ENCODE measurements at places on chromosomes 3 and 15.

- DNase-seq = no peak
Observed at GRCh38 chr3:46423588-46423987, 16.5 kb downstream of the CCRL2 start.

- DNase-seq = no peak
Observed at GRCh38 chr3:122103821-122104514, 48.8 kb downstream of the CD86 start.

DNA sequence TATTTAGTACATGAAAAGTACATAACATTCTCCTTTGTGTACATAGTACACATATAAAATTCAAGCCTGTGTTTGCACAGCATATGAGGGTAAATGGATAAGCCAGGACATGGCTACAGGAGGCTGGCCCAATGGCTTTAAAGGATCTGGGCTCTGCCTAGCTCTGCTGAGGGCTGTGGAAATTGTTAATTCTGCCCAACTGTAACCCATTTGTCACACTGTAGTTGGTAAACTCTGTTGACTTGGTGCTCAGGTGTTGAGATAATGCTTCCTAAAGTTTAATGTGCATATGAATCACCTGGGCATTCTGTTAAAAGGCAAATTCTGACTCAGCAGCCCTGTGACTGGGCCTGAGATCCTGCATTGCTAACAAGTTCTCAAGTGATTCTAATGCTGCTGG is 196.5 kb upstream of the ZPLD1 start:
- DNase-seq = no peak

DNA sequence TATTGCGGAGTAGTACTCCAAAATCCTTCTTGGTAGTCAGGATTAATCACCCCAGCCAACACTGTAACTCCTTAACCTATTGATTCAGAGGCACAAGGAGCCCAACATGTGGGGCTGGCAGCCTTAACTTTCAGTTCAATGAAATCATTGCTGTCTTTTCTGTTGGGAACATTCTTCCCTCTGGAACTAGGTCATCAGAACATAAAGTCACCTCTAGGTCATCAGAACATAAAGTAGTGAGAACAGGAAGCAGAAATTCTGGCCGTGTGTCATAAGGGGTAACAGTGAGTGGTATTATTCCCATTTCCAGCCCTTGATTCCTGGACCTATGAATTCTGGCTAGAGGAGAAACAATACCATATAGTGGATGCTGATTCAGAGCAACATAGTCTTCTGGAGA is 71.5 kb upstream of the TNIK start:
- DNase-seq = no peak

DNA sequence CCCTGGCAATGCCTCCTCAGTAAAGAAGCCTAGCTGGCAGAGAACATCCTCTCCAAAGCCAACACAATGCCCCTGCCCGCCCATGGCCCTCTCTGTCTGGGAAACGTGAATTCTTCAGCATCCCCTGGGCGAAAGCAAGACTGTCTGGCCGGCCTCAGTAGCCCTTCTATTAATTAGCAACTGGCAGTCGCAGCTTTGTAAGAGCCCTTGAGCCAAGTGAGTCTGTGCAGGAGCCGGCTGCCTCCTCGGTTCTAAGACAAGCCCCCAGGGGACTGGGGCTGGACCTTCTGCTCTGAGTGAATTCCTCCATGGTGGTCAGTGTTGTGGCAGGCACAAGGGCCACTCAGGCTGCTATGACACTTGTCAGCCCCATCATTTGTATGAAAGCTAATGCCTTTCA is 7.4 kb downstream of the HCN4 start:
- DNase-seq = peak; percentile 28

- DNase-seq = peak; percentile 48
Observed at GRCh38 chr3:13012221-13012691, 61.0 kb downstream of the IQSEC1 start.

GRCh38 chr15:33612721-33613304 is 302.0 kb downstream of the RYR3 start:
- no peak for DNase-seq

DNA sequence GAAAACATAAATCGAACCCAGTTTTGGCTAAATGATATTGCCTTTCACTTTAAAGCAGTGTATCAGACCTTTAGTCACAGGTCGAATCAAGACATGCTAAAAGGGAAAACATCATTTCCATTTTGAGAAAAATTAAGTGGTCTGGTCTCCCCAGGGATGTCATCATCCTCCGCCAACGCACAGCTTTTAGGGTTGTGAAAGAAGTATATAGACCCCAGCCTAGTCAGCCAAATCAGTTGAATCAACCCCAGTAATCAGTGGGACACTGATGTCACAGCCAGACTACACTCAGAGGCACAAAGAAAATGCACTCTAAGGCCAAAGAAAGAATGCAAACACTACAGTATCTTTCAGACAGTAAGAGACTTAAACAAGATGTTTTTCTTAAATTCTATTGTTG is 187.4 kb downstream of the ZIC4 start:
- peak; percentile 81 for DNase-seq

GRCh38 chr3:80215191-80215590 is 447.4 kb upstream of the ROBO1 start:
- DNase-seq = no peak

DNA sequence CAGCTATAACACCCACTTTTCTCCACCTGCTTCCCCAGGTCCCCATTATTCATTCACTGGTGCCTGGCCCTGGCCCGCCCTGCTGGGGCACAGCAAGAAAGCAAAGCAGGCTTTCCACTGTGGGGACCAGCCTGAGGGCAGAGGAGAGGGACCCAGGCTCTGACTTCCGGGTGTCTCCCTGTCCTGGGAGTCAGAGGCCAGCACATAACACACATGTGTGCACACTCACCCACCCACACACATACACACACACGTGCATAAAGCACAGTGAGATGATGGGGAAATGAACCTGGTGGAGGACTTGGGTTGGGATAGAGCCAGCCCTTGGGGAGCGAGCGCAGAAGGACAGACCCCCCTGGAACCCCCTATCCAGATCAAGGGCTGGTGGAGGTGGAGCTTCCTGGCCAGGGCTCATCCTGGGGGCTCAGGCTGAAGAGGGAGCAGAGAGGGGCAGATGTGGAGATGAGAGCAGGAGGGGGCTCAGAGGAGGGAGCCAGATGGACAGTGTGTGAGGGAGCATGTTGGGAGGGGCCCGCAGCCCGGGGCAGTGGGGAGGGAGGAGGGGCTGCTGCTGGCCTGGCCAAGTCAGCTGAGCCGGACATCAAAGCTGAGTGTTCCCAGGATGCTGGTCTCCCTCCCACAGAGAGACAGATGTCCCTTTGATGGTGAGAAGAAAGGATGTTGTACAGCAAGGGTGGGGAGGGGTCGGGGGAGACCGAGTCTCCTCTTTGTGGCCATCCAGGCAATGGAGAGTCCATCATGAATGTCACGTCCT is 78.2 kb downstream of the LINGO1 start:
- peak; percentile 55 for DNase-seq

DNA sequence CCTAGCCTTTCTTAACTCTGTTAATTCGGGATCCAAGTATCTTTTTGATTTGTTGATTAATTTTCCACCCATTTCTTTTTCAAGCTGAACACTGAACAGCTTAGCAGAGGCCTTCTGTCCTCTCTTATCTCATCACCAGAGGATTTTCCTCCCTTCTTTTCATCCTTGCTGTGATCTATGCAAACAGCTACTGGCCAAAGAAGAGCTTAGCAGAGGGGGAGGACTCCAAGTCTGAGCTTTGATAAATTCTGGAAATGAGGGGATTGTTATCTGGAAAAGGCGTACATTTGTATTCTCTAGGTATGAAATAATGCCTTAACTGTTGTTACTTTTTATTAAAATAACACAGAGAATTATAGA is 13.4 kb downstream of the DZIP3 start:
- peak; percentile 81 for DNase-seq

DNA sequence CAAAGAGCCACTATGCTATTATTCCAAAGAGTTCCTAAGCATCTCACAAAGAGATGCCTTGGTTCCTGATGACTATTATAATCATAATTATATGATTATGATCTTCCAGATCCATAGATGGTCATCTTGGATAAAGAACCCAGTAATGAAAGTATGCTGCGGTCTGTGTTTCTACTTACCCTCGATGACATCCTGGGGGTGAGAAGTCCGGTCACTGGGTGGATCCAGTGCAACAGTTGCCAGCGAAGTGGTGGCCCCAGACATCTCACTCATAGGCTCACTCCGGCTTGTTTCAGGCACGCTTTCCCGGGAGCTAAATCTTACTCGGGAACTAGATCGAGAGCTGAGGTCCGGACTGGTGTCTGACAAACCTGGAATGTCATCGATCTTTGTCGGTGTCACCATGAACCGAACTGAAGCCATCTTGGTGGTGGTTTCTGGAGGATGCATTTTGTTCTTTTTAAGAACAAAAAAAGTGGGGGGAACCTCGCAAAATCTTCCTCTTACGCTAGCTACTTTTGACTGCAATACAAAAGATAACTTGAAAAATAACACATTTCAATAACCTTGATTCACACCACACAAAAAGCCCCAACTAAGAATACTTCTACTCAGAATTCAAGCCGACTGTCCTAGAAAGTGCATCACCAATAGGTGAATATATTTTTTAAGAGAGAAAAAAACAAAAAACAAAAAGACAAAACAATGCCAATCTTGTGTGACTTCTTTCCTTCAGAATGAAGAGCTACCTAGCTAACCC is 1.2 kb downstream of the SLC12A6 start:
- no peak for DNase-seq

GRCh38 chr3:114732353-114732752 is 414.7 kb downstream of the ZBTB20 start:
- no peak for DNase-seq

DNA sequence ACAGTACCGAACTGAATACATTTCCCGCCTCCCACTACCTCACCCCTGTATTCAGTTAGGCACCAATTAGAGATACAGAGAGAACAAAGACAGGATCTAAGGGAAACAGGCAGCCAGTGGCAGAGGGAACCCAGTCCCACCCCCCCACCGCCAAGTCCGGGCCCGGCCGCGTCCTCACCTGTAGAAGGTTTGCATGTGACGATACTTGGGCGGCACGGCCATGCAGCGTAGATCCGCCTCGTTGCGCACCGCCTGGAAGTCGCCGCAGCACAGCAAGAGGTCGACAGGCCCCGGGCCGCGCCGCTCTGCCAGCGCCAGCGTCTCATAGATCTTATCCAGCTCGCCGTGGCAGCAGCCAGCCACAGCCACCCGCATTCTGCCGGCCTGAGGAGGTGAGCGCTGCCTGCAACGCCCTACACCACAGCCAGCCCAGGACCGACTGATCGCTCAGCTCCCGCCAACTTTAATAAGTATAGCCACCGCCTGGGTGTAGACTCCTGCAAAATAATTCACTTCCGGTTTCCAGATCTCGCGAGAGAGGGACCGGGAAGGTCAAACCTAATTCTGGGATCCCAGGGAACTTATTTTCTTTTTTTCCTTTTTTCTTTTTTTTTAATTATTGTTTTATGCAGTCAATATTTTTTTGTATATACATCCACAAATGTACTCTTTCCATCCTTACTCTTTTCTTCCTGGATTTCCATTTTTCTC is at the start of gene DBR1:
Gene DBR1, minus strand, starts transcription at position 501 of the 711 bp plus-strand sequence. Its CDS starts 126 bp downstream, at position 375.
- DNase-seq = peak; percentile 89

- no peak for DNase-seq
Observed at GRCh38 chr3:127473244-127474024, 117.1 kb downstream of the TPRA1 start.

- peak; percentile 47 for DNase-seq
Observed at GRCh38 chr3:155233213-155233612, 60.3 kb downstream of the STRIT1 start.

GRCh38 chr3:110318108-110318507 is 753.5 kb upstream of the NECTIN3 start:
- no peak for DNase-seq

DNA sequence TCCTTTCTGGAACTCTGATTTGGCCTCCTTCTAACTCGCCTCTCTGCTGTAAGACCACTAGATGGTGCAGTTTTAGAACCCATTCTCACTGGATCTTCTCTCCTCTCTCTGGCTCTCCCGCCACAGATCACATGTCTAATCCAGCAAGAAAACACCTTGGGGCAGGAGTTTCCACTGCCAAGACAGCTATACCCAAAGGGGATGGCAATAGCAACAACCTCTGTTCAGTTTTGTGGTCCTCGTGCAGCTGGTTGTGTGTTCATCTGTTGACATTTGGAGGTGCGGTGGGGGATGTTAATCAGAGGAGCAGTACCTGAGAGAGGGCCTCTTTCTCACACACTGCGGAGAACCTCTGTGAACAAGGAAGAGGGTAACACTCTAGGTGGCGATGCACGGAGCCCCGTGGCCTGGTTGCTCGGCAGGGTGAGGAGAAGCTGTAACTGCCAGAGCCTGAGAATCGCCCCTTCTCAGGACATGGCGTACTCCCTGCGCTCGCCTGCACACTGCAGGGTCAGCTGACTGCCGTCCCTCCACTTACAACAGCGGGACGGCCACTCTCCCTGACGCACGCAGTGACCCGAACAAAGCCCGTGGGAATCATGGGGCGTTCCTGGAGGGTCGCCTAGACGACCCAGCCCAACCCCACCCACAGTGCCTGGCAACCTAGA is at the start of gene TEX55:
Gene TEX55, plus strand, starts transcription at position 666 of the 668 bp plus-strand sequence. CDS start 25 bp downstream, outside the sequence.
- DNase-seq = no peak

DNA sequence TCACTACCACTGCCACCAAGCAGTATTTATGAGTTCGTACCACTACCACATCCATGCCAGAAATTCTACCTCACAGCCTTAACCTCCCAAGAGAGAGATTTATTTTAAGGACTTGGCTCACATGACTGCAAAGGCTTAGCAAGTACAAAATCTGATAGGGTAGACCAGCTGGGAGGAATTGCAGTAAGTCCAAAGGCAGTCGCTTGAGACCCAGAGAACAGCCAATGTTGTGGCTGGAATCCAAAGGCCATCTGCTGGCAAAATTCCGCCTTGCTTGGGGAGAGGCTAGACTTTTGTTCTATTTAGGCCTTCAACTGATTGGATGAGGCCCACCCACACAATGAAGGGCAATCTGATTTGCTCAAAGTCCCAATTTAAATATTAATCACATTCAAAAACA is 101.4 kb upstream of the STT3B start:
- DNase-seq = peak; percentile 84

GRCh38 chr15:66565741-66566144 is at the start of gene LCTL:
LCTL (minus strand) TSS chr15:66565998; CDS start chr15:66565365, 633 bp downstream.
- no peak for DNase-seq

DNA sequence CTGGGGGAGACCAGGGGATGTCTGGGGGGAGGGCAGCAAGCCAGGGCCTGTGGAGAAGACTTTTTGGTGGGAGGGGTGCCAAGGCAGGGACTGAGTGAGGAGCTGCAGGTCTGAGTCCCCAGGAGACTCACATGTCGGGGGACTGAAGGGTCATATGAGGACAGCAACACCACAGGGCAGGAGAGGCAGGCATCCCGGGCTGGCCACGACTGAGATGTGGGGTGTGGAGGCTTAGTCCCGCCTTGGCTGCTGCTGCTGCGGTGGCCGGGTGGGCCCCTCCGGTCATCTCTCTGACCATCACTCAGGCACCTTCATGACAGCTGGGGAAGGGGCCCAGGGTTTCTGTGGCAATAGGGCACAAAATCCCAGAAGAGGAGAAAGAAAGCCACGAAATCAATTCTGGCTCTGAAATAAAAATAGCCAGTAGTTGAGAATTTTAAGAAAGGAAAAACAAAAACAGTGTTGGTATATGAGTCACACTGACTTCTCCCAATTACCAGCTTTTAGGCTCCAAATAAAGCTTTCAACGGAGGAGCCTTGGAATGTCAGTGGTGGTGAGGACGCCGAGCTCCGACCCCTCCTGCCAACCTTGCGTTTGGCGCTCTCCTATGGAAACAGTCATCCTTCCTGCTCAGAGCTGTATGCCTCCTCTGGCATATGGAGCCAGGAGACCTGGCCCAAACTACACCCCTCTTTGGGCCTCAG is 52.9 kb upstream of the ITGA11 start:
- DNase-seq = no peak

- no peak for DNase-seq
Observed at GRCh38 chr3:125647318-125648014, 52.2 kb upstream of the OSBPL11 start.

GRCh38 chr15:84143753-84144314 is 91.7 kb upstream of the GOLGA6L4 start:
- DNase-seq = no peak
